Natural killer cell treated with Interleukin-12 subunit alpha and Interleukin-12 subunit beta and Interleukin-15 and Interleukin-18, amount 100 ng/mL, for 72 hours (primary cell): ENCODE measurements at places on chromosomes 5 and 9.

DNA sequence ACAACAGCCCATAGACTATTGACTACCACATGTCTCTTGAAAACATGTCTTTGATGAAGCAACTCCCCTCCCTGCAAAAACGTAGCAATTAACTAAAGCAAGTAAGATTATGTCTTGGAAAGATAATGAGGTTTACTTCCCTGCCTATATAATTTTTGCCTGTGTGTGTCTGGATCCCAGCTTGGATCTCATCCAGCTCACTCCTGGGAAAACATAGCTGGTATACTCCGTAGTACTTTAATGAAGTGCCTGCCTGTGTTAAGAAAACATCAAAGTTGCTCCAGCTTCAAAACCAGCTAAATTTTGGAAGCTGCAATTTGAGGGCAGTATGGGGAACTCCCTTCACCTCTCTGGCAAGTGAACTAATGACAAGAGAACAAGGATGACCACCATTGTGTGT lies 182.6 kb upstream of the C9orf72 start:
- DNase-seq, result no peak

DNA sequence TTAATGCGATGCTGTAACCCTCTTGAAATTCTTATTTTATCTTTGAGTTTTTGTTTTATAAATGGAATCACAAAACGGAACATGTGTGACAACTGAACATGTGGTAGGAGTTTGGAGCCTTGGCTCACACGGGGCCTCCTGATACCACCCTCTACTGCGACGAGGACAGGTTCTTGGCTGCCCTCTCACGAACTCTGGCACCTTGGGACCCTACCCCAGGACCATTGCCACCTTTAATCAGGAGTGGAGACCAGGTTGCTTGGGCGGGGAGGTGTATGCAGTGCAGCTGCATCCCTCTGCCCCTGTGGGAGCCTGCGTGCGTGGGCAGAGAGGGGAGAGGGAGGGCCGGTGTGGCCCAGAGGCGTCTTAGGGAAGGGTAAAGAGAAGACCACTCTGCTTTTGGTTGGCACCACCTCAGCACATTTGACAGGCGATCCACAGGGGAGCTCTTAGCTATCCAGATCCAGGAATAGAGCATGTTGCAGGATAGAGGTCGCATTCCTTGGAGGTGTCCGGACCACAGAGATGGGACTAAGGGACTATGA lies 753.9 kb upstream of the PTPRD start:
- no peak for DNase-seq

DNA sequence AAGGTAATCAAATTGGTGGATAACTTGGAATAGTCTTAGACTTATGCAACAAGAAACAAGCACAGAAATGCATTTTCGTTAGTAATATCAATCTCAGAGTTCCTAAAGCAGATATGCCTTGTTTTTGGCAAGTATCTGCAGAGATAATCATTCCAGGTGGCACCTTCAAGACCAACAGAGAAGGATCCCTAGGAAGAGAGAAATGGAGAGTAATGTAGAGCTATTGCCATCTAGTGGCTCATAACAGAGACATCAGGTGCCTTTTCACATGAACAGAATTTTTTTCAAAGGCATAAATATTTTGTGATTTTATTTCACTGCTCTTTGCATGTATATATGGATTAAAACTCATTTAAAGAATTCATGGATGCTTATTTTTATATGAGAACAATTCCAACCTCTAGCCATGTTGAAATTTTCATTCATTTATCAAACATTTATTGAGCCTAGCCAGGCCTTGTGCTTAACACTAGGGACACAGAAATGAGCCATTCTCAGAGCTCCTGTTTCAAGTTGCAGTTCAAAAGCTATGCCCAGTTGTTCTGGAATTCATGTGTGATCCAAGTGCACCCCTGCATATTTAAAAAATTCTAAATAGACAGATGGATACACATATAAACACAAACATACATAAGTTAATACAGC lies 117.5 kb upstream of the OR13F1 start:
- no peak for DNase-seq

- no peak for DNase-seq
Measured at GRCh38 chr5:285991-286557, 14.6 kb downstream of the PDCD6 start.

DNA sequence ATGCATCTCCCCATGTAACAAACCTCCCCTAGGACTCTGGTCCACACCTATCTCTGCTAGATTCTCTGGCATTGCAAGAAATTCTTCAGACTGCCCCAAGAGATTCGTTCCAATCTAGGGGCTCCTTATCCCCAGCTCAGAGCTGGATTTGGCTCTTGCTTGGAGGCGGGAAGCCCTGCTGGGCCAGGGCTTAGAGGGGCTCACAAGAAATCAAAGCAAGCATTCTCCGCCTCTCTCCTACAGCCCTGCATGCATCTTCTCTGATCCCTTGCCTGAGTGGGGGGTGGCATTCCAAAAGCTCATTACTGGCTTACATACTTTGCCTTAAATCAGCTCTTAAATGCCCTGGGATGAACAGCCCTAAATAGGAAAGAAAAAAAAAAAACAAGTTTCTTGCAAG lies 75.8 kb downstream of the KCNIP1 start:
- no peak for DNase-seq

GRCh38 chr9:93566408-93567270 lies 9.7 kb upstream of the PHF2 start:
- DNase-seq, result peak; percentile 99
